ENCODE measurements at places on chromosomes 12 and 14. TPM values are rescaled to one million over a fixed set of nuclear protein-coding genes. Genes with fewer than 3 reads are reported as not detected.

Gene POTEM
- not detected for total RNA-seq

Gene ST8SIA1
- total RNA-seq = 2.4 TPM

Gene NOXRED1
- 0.37 TPM for total RNA-seq

Gene KRT85
- not detected for total RNA-seq

Gene SLC6A15
- 0.12 TPM for total RNA-seq

Gene TBX3
- 12.0 TPM for total RNA-seq

Gene CLEC2B
- 10.1 TPM for total RNA-seq

Gene CCDC88C
- 78.5 TPM for total RNA-seq

Gene OASL
- total RNA-seq = 3.1 TPM

Gene NTN4
- total RNA-seq = 35.1 TPM

Gene DAD1
- total RNA-seq = 235 TPM

Gene NXPH4
- 0.83 TPM for total RNA-seq

Gene TWF1
- total RNA-seq = 90.3 TPM

Gene ADAM21
- total RNA-seq = 0.40 TPM

Gene AMDHD1
- total RNA-seq = 1.2 TPM

Gene NYNRIN
- 30.6 TPM for total RNA-seq

Gene ISCU
- 129 TPM for total RNA-seq

Gene C12orf54
- total RNA-seq = not detected

Gene DHRS2
- total RNA-seq = 0.43 TPM

Gene PTHLH
- 103 TPM for total RNA-seq

Gene KCNH3
- 22.6 TPM for total RNA-seq

Gene C14orf180
- total RNA-seq = 0.26 TPM

Gene LRRC10
- total RNA-seq = not detected

Gene IFNG-AS1
- total RNA-seq = not detected

Gene FOXG1
- total RNA-seq = not detected

Gene KRT6B
- not detected for total RNA-seq

Gene SLC8A3
- 1.5 TPM for total RNA-seq

Gene TEX52
- total RNA-seq = not detected

Gene DCAF4
- 14.7 TPM for total RNA-seq

Gene PROX2
- 0.06 TPM for total RNA-seq

Gene CNTN1
- total RNA-seq = 38.6 TPM

Gene ETFBKMT
- 6.4 TPM for total RNA-seq

Gene PTPRQ
- total RNA-seq = 1.3 TPM

Gene OAS2
- total RNA-seq = 5.8 TPM

Gene TOMM20L
- total RNA-seq = not detected

Gene MGP
- 223 TPM for total RNA-seq

Gene SIX6
- not detected for total RNA-seq

Gene NUP37
- total RNA-seq = 13.6 TPM

Gene FBLN5
- total RNA-seq = 241 TPM

Gene CMKLR1
- 8.4 TPM for total RNA-seq
